ENCODE measurements at places on chromosomes 1 and 21. TPM values are rescaled to one million over a fixed set of nuclear protein-coding genes. Genes with fewer than 3 reads are reported as not detected.

GRCh38 chr1:233641029-233641428 is 27.1 kb downstream of the KCNK1 start:
- H3K27ac ChIP-seq = no peak overlapping the region
- H3K4me1 ChIP-seq = no peaks in the 10 kb centered on the region
- H3K27me3 ChIP-seq = no peaks in the 10 kb centered on the region
- DNase-seq = no peak
- H3K4me3 ChIP-seq = no peak overlapping the region

GRCh38 chr1:203153989-203154821 is 21.4 kb downstream of the MYBPH start:
- no peak overlapping the region for H3K27ac ChIP-seq
- no peaks in the 10 kb centered on the region for H3K36me3 ChIP-seq
- peaks cover 52% of the 10 kb centered on the region for H3K4me1 ChIP-seq

The TDRD5 gene
- polyA plus RNA-seq = 52.2 TPM

The GCSAML gene
- polyA plus RNA-seq = 8.4 TPM

The GNPAT gene
- 71.9 TPM for polyA plus RNA-seq

GRCh38 chr21:41955516-41955915 is 1.7 kb upstream of the C2CD2 start:
- no peaks in the 10 kb centered on the region for H3K36me3 ChIP-seq
- H3K27me3 ChIP-seq = no peaks in the 10 kb centered on the region
- H3K27ac ChIP-seq = no peak overlapping the region
- peaks cover 17% of the 10 kb centered on the region for H3K4me1 ChIP-seq
- DNase-seq = no peak

- no peak overlapping the region for H3K4me3 ChIP-seq
- H3K36me3 ChIP-seq = no peaks in the 10 kb centered on the region
- H3K27me3 ChIP-seq = no peaks in the 10 kb centered on the region
- no peak for DNase-seq
These were observed 73.2 kb upstream of the CNIH3 start for GRCh38 chr1:224542783-224543440.

DNA sequence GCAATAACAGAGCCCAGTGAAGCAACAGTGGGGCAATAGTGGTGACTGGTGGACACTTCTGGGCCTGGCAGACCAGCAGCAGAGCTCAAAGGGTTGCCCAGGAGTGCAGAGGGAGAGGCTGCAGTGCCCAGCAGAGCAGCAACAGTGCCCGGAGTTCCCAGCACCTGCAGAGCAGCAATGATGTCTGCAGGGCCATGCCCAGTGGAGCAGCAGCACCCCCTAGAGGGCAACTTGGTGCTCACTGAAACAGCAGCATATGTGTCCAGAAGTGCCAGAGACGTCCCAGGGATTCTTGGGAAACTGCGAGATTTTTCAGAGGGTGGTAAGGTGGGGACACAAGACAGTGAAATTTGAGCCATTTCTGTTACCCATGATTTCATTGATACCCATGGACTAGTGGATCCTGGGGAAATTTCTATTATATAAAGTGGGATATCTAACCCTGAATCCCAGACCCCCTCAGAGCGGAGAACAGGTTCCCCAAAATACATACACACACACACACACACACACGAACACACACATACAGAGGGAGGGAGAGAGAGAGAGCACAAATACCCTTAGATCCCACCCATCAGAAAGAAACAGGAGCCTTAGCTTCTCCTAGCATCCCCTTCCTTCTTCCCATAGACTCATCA is 156.9 kb upstream of the GJB5 start:
- H3K27ac ChIP-seq = no peak overlapping the region
- no peak overlapping the region for H3K4me3 ChIP-seq
- DNase-seq = peak; percentile 86

The XPR1 gene
- polyA plus RNA-seq = 34.8 TPM

GRCh38 chr1:43365678-43366077 is 2.1 kb downstream of the ELOVL1 start:
- H3K27ac ChIP-seq = no peak overlapping the region
- no peak for DNase-seq
- no peak overlapping the region for H3K4me3 ChIP-seq
- peaks cover 18% of the 10 kb centered on the region for H3K4me1 ChIP-seq
- no peaks in the 10 kb centered on the region for H3K27me3 ChIP-seq

DNA sequence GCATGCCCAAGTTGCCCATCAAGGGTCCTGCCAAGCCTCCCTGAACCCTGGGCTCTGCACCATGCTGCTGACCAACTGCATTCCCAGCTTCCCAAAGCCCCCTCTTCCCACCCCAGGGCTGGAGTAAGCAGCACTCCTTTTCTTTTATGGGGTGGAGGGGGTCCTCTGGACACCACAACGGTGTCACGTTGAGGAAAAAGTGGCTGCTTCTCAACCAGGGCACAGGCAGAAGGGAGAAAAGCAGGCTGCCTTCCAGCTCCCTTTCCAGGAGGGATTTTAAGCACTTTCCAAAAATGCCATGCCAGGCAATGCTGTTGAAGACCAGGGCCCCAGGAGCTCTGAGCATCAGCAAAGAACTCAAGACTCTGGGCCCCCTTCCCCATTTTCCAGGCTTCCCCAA is 691 bp downstream of the RIMS3 start:
- H3K27ac ChIP-seq = no peak overlapping the region
- H3K4me1 ChIP-seq = peaks cover 6% of the 10 kb centered on the region
- no peaks in the 10 kb centered on the region for H3K27me3 ChIP-seq
- peak overlapping the region; percentile 65 for H3K4me3 ChIP-seq
- DNase-seq = no peak

The KLHDC8A gene
- 10.5 TPM for polyA plus RNA-seq

GRCh38 chr1:201649761-201650622 is 111.1 kb downstream of the NAV1 start:
- DNase-seq = peak; percentile 95
- H3K36me3 ChIP-seq = no peaks in the 10 kb centered on the region
- peak overlapping the region; percentile 79 for H3K27ac ChIP-seq
- H3K4me3 ChIP-seq = peak overlapping the region; percentile 16
- no peaks in the 10 kb centered on the region for H3K27me3 ChIP-seq

GRCh38 chr1:184036517-184036949 is 995 bp downstream of the COLGALT2 start:
- H3K36me3 ChIP-seq = no peaks in the 10 kb centered on the region
- H3K27me3 ChIP-seq = no peaks in the 10 kb centered on the region
- peak overlapping the region; percentile 66 for H3K4me3 ChIP-seq
- peak; percentile 51 for DNase-seq

DNA sequence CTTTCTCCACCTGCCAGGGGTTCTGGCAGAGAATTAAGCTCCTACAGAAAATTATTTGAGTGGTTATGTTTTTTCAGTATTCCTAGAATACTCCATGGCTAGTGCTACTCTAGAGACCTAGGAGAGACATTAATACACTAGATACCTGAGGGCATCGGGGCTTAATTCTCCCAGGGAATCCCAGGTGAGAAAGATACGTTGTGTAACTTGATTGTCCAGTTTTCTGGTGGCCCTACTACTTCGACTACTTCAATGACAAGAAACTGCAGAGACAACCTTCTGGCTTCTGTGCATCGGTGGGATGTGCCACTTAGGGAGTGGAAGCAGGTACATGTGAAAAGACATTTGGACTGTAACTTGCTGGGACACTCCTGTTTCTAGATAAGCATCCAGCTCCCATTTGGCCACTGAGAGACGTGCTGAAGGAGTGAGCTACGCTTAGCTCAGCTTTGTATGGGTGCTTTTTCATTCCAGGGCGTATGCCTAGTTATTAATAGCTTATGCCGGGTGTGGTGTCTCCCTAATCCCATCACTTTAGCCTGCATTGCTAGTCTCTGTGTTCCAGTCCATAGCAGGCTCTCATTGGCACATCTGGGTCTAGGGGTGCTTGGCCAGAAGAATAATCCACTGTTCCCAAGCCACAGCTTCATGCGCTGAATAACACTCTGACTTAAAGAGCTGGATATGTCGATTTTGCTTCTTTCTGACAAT is 300.7 kb downstream of the SIPA1L2 start:
- no peak for DNase-seq
- H3K4me1 ChIP-seq = no peaks in the 10 kb centered on the region

The CPT2 gene
- 36.9 TPM for polyA plus RNA-seq

GRCh38 chr1:119911775-119912174 is 15.5 kb upstream of the ADAM30 start:
- H3K27ac ChIP-seq = no peak overlapping the region
- no peaks in the 10 kb centered on the region for H3K4me1 ChIP-seq
- H3K36me3 ChIP-seq = no peaks in the 10 kb centered on the region
- no peak overlapping the region for H3K4me3 ChIP-seq

GRCh38 chr1:10575616-10576015 is 100.9 kb downstream of the PEX14 start:
- no peaks in the 10 kb centered on the region for H3K27me3 ChIP-seq
- DNase-seq = no peak
- H3K27ac ChIP-seq = no peak overlapping the region

DNA sequence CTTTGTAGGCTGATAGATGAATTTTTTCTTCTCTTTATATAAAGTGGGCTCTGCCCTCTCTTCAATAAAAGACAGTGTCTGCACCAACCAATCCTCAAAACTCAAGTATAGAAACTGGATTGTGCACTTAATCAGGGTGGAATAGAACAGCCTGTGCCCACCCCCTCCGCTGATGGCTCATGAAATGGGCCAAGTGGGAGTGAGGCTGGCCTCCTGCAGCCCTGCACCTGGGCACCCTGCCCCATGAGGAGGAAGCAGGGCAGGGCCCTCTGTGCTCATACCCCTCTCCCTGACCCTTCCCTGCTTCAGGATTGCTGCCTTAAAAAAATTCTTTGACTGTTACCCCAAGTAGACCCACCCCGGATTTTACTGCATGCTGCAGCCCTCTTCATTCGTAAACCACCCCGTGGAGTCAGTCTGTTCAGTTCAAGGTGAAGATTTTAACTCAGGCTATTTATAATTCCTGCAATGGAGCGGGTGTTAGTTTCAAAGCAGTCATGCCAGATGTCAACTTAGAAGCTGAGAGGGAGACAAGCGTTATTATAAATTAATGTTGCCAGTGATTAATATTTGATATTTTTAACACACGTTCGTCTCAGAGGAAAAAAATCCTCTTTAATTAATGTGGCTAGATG is 15.8 kb downstream of the PROK1 start:
- H3K36me3 ChIP-seq = no peaks in the 10 kb centered on the region
- DNase-seq = no peak
- no peak overlapping the region for H3K4me3 ChIP-seq

DNA sequence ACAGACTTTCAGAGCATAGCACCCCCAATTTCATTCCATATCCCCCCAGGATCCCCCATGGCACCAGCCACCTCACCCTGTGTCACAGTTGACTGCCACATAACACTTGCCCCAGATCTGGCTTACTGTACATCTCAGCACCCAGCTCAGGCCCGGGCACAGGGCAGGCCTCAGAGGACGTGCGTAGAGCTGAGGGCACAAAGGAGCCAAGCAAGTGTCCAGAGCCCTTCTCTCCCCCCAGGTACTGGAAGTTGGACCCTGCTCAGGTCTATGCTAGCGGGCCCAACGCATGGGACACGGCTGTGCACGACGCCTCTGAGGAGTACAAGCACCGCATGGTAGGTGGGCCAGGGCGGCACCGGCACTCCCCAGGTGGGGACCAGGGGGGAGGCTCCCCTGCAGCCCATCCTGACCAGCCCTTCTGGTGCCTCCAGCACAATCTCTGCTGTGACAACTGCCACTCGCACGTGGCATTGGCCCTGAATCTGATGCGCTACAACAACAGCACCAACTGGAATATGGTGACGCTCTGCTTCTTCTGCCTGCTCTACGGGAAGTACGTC is 8.0 kb upstream of the SYTL1 start:
- no peaks in the 10 kb centered on the region for H3K27me3 ChIP-seq
- no peak for DNase-seq
- H3K4me3 ChIP-seq = no peak overlapping the region
- peaks cover 2% of the 10 kb centered on the region for H3K4me1 ChIP-seq

DNA sequence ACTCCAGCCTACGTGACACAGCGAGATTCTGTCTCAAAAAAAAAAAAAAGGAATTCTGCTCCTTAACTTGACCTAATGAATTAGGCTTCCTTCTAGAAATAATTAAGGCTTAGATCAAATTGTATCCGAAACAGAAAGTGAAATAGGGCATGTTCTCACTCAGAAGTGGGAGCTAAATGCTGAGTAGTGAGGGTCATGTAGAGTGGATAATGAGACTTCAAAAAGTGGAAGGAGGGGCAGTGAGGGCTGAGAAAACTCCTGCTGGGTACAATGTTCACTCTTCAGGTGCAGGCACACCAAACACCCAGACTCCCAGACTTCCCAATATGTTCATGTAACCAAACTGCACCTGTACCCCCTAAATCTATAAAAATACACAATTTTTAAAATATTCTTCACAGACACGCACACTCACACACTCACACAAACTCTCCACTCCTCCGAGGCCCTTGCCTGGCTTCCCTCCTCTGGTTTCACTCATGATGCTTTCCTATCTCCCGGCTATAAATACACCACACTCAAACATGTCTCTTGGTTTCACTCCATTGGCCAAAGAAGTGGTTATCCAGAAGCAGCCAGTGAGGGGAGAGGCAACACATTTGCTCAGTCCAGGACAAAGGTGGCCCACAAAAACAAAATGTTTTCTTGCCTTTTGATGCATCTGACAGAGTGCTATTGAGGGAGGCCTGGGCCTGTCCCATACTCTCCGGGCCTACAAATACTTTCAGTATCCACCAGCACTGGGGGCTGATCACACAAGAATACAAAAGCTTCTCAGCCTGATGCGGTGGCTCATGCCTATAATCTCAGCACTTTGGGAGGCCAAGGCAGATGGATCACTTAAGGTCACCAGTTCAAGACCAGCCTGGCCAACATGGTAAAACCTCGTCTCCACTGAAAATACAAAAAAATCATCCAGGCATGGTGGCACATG is 249.2 kb downstream of the TOMM20 start:
- no peaks in the 10 kb centered on the region for H3K36me3 ChIP-seq
- DNase-seq = no peak
- H3K4me1 ChIP-seq = peaks cover 16% of the 10 kb centered on the region
- no peak overlapping the region for H3K4me3 ChIP-seq
- H3K27me3 ChIP-seq = no peaks in the 10 kb centered on the region

- H3K4me1 ChIP-seq = no peaks in the 10 kb centered on the region
- H3K27me3 ChIP-seq = no peaks in the 10 kb centered on the region
These were observed 110.8 kb downstream of the GREM2 start for GRCh38 chr1:240501115-240501514.

GRCh38 chr1:161736335-161736969 is 13.1 kb upstream of the DUSP12 start:
- no peak overlapping the region for H3K4me3 ChIP-seq
- DNase-seq = no peak
- no peaks in the 10 kb centered on the region for H3K4me1 ChIP-seq
- no peak overlapping the region for H3K27ac ChIP-seq

GRCh38 chr1:202616355-202616915 is 93.8 kb downstream of the SYT2 start:
- no peaks in the 10 kb centered on the region for H3K36me3 ChIP-seq
- peaks cover 14% of the 10 kb centered on the region for H3K4me1 ChIP-seq
- DNase-seq = no peak
- no peaks in the 10 kb centered on the region for H3K27me3 ChIP-seq
- no peak overlapping the region for H3K27ac ChIP-seq

- H3K27ac ChIP-seq = no peak overlapping the region
- H3K4me3 ChIP-seq = no peak overlapping the region
- no peaks in the 10 kb centered on the region for H3K36me3 ChIP-seq
These were observed 62.8 kb downstream of the SPSB1 start for GRCh38 chr1:9355503-9355902.
